HS-27A (cell line): ENCODE measurements at places on chromosomes 6 and 20.

DNA sequence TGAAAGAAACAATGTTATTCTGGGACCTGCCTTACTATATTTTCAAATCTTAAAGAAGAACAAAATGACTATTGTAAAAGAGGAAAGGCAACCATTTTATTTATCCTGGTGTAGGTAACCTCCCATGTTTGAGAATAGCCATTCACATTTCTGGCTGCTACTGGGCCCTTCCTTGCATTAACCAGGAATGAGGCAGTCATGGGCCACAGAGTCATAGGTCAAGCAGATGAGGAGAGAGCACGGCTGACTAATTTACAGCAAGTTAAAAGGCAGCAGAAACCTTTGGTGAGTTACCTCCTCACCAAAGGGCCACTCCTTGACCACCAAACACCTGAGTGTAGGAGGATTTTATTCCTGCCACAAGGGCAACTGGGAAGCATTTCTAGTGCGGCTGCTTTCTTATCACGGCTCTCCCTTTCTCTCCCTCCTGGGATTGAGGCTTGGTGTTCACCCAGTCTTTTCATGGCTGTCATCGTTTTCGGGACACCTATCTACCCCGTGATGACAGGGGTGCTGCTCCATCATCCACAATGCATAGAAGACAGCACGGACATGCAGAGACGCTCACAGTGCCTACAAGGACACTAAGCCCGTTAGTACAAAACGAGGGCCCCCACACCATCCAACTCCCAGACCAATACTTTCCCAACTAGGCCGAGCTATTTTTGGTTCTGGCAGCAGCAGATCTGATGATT lies 4.4 kb upstream of the LAMA4 start:
- no peak for DNase-seq

DNA sequence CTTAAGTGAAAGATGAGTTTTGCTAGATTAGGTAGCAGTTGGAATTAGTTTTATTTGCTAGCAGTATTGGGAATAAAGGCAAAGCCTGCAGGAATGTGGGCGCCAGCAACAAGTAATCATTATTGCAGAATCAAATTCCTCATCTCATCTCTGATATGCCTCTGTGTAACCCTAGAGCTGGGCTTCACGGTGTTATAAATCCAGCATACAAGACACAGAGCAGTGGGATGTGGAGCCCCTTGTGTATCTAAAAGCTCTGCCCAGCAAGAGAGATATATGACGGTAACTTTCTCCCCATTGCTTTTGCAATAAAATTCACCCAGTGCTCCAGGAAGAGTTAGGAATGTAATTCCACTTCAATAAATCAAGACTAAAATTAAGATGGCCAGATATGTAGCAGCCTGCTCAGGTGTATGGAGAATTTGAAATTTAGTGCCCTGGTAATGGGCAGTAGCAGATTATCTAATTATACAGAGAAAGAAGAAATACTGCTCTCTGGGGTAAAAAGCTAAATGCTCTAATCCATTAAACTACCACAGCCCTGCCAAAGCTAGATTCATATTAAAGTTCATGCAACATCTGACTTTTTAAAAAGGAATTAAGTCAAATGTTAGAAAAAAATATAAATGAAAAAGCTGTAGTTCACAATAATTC lies 5.6 kb upstream of the BLOC1S5 start:
- no peak for DNase-seq

GRCh38 chr6:136624347-136624746 lies 74.1 kb upstream of the MAP7 start:
- DNase-seq = no peak

DNA sequence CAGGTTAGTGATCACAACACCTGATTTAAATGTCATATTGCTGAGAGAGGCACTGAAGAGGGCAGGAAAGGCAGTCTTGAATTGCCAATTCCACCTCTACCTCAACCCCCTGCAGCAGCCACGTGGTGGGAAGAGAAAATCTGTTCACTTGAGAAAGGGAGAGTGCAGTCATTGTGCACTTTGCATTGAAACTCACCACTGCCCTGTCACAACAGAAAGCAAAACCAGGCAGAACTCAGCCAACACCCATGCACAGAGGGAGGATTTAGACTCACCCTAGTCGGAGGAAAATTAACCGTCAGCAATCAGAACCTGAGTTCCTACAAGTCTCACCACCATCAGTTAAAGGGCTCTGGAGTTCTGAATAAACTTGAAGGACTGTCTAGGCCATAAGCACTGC lies 1040.2 kb downstream of the HACE1 start:
- no peak for DNase-seq

DNA sequence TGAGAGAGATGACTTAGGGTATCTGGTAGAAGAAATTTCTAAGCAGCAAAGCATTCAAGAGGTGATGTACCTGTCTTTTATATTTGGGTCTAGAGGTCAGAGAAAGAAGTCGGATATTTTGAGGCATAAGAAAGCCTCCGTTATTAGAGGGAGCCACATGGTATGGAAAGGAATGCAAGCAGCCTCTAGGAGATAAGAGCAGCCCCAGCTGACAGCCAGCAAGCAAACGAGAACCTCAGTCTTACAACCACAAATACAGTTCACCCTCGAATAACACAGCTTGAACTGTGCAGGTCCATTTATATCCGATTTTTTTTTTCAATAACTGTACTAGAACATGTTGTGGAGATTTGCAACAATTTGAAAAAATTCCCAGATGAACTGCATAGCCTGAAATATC lies 190.7 kb upstream of the VGLL2 start:
- no peak for DNase-seq

- no peak for DNase-seq
Measured at GRCh38 chr6:21591446-21591845, 2.1 kb upstream of the SOX4 start.

DNA sequence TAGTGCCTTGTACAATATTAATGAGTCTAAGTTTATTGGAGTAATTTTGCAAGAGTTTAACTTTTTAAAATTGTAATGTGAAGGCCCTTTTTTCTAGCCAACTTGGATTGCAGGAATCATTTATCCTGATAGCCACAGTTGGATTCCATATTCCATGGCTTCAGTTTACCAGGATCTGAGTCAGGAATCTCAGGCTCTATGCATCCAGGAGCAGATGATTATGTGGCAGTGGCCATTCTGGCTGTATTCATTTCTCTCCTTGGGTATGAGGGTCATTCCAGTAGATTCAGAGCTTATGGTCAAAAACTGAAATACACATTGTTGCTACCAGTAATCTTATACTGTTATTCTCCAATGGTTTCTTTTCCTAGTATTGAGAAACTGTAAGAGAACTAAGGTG lies 2.9 kb downstream of the AIG1 start:
- DNase-seq = no peak

GRCh38 chr20:59074456-59074855 lies 31.9 kb upstream of the PRELID3B start:
- no peak for DNase-seq

DNA sequence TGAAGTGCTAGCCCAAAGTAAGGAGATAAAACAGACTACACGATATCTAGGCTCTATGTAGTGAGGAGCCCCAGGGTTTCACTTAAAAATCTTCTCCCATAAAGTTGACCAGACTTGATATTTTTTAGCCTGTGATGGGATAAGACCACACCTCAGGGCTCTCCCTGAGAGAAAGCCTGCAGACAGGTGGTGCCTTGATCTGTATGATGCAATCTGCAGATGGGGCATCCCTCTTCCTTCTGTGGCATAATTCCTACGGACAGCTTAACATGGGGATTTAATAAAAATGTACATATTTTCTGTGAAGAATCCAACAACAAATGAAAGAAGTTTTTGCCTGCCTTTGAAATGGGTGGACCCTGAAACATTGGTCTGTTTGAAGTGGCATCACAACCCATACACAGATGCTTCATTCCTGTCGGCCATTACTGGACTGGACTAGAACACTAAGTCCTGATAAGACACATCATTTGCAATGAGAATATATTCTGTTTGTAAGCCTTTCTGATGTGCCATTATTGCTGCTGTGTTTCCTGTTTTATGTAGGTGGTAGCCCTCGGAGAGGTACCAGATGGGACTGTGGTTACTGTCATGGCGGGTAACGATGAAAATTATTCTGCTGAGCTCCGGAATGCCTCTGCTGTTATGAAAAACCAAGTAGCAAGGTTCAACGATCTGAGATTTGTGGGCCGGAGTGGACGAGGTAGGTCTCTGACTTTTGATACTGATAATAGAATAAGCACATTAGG lies 53.8 kb upstream of the SUPT3H start:
- no peak for DNase-seq

DNA sequence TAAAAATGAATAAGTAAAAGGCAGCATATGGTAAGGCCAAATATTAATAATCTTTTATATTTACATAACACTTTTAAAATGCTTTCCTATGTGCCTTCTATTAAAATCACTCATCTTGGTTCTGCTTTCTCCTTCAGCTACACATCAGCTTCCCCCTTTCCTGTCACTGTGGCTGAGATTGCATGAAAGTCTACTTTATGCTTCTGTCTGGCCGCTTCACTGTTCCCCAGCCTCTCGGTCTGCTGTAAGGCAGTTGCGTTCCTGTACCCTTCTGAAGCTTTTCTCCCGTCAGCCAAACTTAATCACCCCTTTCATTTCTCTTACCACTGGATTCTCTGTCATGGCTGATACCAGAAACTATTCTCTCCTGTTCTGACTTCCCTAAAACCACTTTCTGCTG lies 34.6 kb downstream of the SOX4 start:
- DNase-seq = no peak

DNA sequence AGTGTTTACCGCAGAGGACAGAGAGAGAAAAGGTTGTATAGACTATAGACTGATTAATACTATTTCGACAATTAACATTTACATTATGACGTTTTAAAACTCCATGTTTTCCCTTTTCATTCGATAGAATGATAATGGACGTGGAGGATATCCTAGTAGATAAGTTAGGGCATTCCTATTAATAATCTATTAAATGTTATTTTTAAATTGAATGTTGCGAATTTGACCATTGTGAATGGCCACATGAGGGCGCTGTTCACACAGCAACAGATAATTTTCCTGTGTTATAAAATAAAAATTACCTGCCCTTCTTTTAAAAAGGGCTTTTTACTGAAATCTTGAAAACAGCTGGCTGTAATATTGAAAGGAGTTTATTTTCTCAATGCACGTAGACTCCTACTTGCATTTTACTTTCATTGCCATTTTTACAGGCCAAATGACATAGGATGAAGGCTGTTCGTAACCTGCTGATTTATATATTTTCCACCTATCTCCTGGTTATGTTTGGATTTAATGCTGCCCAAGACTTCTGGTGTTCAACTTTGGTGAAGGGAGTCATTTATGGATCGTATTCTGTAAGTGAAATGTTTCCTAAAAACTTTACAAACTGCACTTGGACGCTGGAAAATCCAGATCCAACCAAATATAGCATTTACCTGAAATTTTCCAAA lies 3.3 kb downstream of the ADGRB3 start:
- DNase-seq = no peak

GRCh38 chr6:149318581-149319286 lies 1.2 kb downstream of the TAB2 start:
- DNase-seq = no peak

GRCh38 chr6:112307707-112308106 lies 39.4 kb upstream of the RFPL4B start:
- no peak for DNase-seq

DNA sequence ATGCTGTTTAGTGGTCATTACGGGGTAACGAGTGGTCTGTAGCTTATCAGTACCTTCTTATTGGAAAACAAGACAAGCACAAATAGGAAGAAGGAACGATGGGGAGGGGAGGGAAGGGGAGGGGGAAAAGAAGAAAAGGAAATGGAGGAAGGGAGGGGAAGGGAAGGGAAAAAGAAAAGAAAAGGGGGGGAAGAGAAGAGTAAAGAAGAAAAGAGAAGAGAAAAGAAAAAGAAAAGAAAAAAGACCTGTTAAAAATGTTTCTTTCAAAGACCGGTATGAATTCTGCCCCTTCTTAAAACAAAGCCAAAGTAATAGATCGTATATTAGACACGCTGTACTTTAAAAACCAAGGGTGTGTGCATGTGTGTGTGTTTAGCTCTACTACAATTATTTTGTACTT lies 2.4 kb upstream of the TENT5A start:
- DNase-seq = no peak
